ENCODE measurements at places on chromosomes 6 and 20. TPM values are rescaled to one million over a fixed set of nuclear protein-coding genes. Genes with fewer than 3 reads are reported as not detected.

Gene SCP2D1
- not detected for total RNA-seq

Gene SLC32A1
- not detected for total RNA-seq

Gene NMBR
- 0.16 TPM for total RNA-seq

Gene ECT2L
- not detected for total RNA-seq

Gene SALL4
- total RNA-seq, result 0.76 TPM

All from bladder microvascular endothelial cell (primary cell).